Endodermal cell (in vitro differentiated cells): ENCODE measurements at places on chromosomes 2 and 18. TPM values are rescaled to one million over a fixed set of nuclear protein-coding genes. Genes with fewer than 3 reads are reported as not detected.

The SOS1 gene
- 21.2 to 41.3 TPM (median 34.0 TPM) in 3 replicates for total RNA-seq

The L3MBTL4 gene
- total RNA-seq: 4.3 to 7.2 TPM (median 5.4 TPM) in 3 replicates

The ZC3H6 gene
- 21.5 to 26.4 TPM (median 24.0 TPM) in 3 replicates for total RNA-seq

The CCDC148 gene
- total RNA-seq: 2.5 and 2.7 TPM in 2 replicates

The RGPD5 gene
- total RNA-seq: 124 to 174 TPM (median 161 TPM) in 3 replicates

DNA sequence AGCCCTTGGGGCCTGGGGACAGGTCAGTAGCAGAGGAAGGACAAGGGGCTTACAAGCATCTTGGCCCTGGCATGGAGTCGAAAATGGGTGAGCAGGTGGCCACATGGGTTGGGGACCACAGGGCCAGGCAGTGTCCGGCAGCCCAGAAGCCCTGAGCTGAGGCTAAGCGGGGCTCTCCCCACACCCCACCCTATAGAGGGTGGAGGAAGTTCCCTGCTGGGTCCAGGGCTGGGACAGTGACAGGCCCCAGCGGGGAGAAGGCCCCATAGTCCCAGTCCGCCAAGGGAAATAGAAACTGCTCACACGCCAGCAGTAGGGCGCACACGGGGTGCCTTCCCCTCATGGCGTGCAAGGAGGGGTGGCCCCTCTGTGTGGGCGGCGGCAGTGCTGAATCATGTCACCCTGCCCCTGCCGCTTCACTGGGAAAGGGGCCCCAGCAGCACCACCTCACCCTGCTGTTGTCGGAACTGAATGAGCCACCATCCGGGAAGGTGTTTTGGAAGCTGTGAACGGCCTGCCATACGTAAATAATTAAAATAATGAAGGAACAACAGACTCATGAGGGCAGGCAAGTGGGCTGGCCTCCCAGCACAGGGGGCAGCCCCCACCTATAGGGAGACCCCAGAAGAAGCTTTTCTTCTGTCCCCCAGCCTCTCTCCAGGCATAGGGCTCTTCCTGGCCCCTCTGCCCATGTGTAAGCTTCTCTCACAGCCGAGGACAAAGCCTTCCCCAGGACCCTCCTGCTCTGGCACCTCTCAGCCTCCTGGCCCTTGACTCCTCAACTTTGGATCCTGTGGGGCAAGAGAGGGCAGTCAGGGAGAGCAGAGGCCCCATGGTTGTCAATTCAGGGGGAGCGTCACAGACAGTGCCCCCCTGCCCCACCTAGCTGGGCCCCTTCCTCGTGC is 12.7 kb upstream of the DUSP2 start:
- no peaks in the 10 kb centered on the region for H3K27me3 ChIP-seq
- no peaks in the 10 kb centered on the region for H3K4me1 ChIP-seq
- no peak overlapping the region for H3K4me3 ChIP-seq
- H3K27ac ChIP-seq: no peak overlapping the region
- DNase-seq: peak; percentile 67

DNA sequence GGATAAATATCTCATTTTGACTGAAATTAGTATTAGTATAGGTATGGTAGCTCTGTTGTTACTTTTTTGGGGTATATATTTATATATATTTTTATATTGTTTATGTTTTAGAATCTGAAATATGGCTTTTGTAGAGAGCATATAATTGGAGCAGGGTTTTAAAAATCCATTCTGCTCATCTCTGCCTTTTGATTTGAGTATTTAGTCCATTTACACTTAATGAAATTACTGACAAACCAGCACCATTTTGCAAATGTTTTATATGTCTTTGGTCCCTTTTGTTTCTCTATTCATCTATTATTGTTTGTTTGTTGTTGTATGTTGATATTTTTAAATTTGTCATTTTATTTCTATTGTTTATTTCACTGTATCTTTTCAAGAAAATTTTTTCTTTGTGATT is 30.7 kb downstream of the PTPN4 start:
- DNase-seq: no peak
- H3K4me3 ChIP-seq: no peak overlapping the region
- peaks cover 4% of the 10 kb centered on the region for H3K36me3 ChIP-seq
- H3K27ac ChIP-seq: no peak overlapping the region

DNA sequence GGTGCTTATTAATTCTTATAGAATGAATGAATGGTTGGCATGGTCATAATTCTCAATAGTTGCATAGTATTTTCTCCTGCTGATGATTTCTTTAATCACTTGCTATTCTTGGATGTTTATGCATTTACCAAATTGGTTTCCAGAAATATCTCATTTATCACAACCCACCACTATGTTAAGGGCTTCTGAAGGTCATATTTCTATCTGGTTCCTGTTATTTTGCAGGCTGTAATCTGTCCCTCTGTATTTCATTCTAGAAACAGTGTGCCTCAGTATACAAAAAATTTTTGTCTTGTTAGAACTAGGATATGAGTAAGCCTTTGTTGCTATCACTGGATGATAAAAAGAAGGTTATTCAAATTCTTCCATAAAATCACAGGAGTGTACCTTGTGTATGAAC is 6.1 kb upstream of the ATP8B1 start:
- DNase-seq: no peak
- H3K27me3 ChIP-seq: peaks cover 16% of the 10 kb centered on the region
- no peaks in the 10 kb centered on the region for H3K36me3 ChIP-seq
- H3K27ac ChIP-seq: no peak overlapping the region

DNA sequence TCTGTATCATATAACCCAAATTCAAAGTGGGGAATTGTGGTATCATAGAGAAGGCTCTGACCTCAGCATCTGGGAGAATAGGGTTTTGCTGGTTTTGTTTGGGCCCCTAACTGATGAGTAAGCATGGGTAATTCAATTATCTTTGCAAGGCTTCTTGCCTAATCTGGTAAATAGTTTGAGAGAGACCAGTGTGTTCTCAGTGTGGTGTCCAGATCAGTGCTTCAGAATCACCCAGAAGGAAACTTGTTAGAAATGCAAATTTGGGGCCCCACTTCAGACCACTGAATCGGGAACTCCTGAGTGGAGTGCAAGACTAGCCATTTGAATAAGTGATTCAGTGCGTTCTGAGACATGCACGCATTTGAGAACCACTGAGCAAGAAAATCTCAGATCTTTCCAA is 282.7 kb downstream of the EPHA4 start:
- H3K4me1 ChIP-seq: peaks cover 6% of the 10 kb centered on the region
- H3K27ac ChIP-seq: no peak overlapping the region
- H3K36me3 ChIP-seq: no peaks in the 10 kb centered on the region
- no peak for DNase-seq
- no peak overlapping the region for H3K4me3 ChIP-seq
- H3K27me3 ChIP-seq: no peaks in the 10 kb centered on the region

DNA sequence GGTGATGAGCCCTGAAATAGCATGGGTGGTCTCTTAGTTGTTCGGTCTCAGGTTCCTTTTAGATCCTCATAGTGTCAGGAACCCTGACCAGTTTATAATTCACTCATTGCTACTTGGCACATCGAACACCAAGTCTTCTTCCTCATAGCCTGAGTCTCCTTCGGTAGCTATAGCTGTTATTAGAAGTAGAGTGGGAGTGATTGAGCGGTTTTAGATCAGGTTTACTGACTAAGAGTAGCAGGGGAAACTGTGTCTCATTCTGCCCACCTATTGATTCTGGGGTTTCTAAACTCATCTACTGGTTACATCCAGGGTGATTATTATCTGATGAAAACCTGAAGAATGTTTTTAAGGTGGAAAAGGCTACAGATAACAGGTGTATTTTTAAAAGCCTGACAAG is 114.6 kb downstream of the SETBP1 start:
- H3K36me3 ChIP-seq: no peaks in the 10 kb centered on the region
- H3K4me1 ChIP-seq: peaks cover 14% of the 10 kb centered on the region
- no peak overlapping the region for H3K4me3 ChIP-seq
- DNase-seq: no peak
- no peaks in the 10 kb centered on the region for H3K27me3 ChIP-seq

GRCh38 chr2:60884800-60885199 is 3.4 kb downstream of the REL start:
- H3K27ac ChIP-seq: no peak overlapping the region
- no peaks in the 10 kb centered on the region for H3K27me3 ChIP-seq
- no peaks in the 10 kb centered on the region for H3K4me1 ChIP-seq

GRCh38 chr2:226796840-226797288 is 2.8 kb downstream of the IRS1 start:
- peak; percentile 59 for DNase-seq
- H3K4me3 ChIP-seq: no peak overlapping the region
- H3K4me1 ChIP-seq: peaks cover 8% of the 10 kb centered on the region

DNA sequence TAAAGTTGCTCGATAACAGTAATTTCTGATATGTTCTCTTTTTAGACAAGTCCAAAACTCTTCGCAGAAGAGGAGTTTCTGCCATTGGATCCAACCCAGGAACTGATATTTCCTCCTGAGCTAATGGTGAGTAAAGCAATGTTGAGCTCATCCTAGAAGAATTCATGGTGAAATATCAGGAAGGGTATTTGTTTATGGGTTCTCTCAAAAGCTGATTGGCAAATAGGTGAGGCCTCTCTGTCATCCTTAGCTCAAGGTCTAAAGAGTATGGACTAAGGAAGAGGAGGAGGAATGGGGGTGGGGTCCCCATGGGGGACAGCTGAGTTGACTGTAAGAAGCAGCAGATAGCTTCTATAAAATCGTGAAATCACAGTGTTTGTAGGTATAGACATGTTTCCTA is 18.2 kb downstream of the AOX1 start:
- H3K4me3 ChIP-seq: no peak overlapping the region
- no peaks in the 10 kb centered on the region for H3K36me3 ChIP-seq
- H3K27me3 ChIP-seq: no peaks in the 10 kb centered on the region
- DNase-seq: no peak
- H3K4me1 ChIP-seq: no peaks in the 10 kb centered on the region

DNA sequence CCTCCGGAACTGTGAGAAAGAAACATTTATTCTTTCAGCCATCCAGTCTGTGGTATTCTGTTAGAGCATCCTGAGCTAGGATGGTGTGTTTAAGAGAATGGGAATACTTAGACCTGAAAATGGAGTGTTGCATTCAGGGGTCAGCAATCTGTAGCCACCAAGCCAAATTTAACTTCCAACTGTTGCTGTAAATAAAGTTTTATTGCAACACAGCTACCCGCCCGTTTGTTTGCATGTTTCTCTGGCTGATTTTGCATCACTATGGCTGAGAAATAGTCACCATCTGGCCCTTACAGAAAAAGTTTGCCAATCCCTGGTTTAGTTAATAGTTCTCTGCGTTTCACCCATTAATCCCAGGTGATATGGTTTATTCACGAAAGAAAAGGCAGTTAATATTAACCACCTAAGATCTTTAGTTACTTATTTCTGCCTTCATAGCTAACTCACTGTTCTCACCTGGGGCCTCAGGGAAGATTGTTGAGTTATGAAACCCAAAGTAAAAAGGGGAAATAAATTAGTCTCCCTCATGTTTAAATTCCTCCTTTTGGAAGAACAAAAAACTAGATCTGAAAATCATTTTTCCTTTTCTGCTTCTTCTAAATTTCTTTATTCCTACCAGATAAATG is 9.5 kb upstream of the CYS1 start:
- H3K27ac ChIP-seq: no peak overlapping the region
- peaks cover 3% of the 10 kb centered on the region for H3K4me1 ChIP-seq
- H3K36me3 ChIP-seq: no peaks in the 10 kb centered on the region
- DNase-seq: no peak

DNA sequence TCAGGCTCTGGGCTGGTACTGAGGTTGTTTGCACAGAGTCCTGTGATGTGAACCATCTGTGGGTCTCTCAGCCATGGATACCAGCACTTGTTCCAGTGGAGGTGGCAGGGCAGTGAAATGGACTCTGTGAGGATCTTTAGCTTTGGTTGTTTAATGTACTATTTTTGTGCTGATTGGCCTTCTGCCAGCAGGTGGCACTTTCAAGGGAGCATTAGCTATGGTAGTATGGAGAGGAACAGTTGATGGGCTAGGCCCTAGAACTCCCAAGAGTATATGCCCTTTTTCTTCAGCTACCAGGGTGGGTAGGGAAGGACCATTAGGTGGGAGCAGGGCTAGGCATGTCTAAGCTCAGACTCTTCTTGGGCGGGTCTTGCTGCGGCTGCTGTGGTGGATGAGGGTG is 257.0 kb upstream of the GYPC start:
- no peaks in the 10 kb centered on the region for H3K36me3 ChIP-seq
- no peak overlapping the region for H3K4me3 ChIP-seq
- H3K27me3 ChIP-seq: no peaks in the 10 kb centered on the region
- peak; percentile 69 for DNase-seq
- H3K27ac ChIP-seq: no peak overlapping the region
- H3K4me1 ChIP-seq: no peaks in the 10 kb centered on the region

GRCh38 chr2:145811276-145812164 is 1291.6 kb upstream of the ZEB2 start:
- H3K27me3 ChIP-seq: no peaks in the 10 kb centered on the region
- no peaks in the 10 kb centered on the region for H3K36me3 ChIP-seq
- no peak overlapping the region for H3K4me3 ChIP-seq
- H3K4me1 ChIP-seq: no peaks in the 10 kb centered on the region
- H3K27ac ChIP-seq: no peak overlapping the region
- no peak for DNase-seq

- H3K27me3 ChIP-seq: no peaks in the 10 kb centered on the region
- H3K36me3 ChIP-seq: no peaks in the 10 kb centered on the region
- H3K4me1 ChIP-seq: no peaks in the 10 kb centered on the region
- peak overlapping the region; percentile 54 for H3K27ac ChIP-seq
Observed at GRCh38 chr2:150997702-150998440, 263.8 kb downstream of the RBM43 start.

- H3K27ac ChIP-seq: no peak overlapping the region
- no peaks in the 10 kb centered on the region for H3K36me3 ChIP-seq
- H3K4me3 ChIP-seq: no peak overlapping the region
- no peak for DNase-seq
- no peaks in the 10 kb centered on the region for H3K27me3 ChIP-seq
Observed at GRCh38 chr18:53991202-53991601, 233.3 kb downstream of the MBD2 start.

GRCh38 chr18:26185267-26185666 is 41.0 kb upstream of the TAF4B start:
- no peaks in the 10 kb centered on the region for H3K36me3 ChIP-seq
- no peak for DNase-seq
- H3K4me1 ChIP-seq: no peaks in the 10 kb centered on the region
- H3K27ac ChIP-seq: no peak overlapping the region
- H3K27me3 ChIP-seq: no peaks in the 10 kb centered on the region

DNA sequence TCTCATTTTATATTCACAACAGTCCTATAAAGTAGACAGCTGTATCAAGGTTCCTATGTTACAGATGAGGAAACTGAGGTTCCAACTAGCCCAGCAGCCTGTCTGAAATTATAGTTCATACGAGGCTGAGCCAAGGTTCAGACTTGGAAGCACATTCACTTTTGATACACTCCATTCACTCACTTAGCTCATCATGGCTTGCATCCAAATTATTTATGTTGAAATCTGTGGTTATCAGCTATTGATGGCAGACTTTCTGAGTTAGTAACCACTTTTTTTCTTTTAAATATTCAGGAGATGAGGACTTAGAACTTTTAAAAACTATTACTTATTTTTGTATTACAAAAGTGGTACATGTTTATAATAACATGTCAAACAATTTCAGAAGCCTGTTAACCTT is 188.2 kb downstream of the MTX2 start:
- no peak overlapping the region for H3K4me3 ChIP-seq
- no peak overlapping the region for H3K27ac ChIP-seq
- H3K27me3 ChIP-seq: peaks cover 11% of the 10 kb centered on the region
- peaks cover 2% of the 10 kb centered on the region for H3K4me1 ChIP-seq
- no peaks in the 10 kb centered on the region for H3K36me3 ChIP-seq
